ENCODE measurements at places on chromosomes 2 and 18. TPM values are rescaled to one million over a fixed set of nuclear protein-coding genes. Genes with fewer than 3 reads are reported as not detected.
A peak's percentile ranks its signal among the peaks of the same experiment; 100 is the strongest.

DNA sequence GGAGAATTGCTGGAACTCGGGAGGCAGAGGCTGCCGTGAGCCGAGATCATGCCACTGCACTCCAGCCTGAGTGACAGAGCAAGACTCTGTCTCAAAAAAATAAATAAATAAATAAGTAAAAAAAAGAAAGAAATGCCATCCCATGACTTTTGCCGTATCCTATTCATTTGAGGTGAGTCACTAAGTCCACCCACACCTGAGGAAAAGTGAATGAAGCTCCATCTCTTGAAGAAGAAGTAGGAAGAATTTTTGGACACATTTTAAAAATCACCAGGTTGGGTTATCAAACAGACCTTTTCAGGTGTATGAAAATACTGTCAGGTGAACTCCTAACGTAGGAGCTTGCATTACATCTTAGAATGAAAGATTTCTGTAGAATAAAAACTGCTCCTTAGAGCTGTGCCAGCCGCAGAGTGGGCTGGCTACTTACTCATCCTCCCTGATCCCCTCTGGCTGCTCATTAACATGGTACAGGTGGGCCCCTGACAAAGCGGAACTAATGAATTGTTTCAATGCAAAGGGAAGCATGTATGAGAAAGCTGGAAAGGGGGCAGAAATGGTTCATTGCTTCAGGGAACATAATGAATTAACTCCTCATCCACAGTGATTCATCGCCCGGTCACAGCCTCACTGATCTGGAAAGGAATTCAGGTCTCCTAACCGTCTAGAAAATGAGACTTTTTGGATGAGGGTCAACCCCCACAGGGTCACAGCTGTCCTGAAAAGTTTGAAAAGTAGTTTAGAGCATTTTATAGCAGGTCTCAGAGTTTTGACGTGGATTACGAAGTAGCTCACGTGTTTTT lies 191.4 kb downstream of the SPP2 start:
- no peak for DNase-seq

DNA sequence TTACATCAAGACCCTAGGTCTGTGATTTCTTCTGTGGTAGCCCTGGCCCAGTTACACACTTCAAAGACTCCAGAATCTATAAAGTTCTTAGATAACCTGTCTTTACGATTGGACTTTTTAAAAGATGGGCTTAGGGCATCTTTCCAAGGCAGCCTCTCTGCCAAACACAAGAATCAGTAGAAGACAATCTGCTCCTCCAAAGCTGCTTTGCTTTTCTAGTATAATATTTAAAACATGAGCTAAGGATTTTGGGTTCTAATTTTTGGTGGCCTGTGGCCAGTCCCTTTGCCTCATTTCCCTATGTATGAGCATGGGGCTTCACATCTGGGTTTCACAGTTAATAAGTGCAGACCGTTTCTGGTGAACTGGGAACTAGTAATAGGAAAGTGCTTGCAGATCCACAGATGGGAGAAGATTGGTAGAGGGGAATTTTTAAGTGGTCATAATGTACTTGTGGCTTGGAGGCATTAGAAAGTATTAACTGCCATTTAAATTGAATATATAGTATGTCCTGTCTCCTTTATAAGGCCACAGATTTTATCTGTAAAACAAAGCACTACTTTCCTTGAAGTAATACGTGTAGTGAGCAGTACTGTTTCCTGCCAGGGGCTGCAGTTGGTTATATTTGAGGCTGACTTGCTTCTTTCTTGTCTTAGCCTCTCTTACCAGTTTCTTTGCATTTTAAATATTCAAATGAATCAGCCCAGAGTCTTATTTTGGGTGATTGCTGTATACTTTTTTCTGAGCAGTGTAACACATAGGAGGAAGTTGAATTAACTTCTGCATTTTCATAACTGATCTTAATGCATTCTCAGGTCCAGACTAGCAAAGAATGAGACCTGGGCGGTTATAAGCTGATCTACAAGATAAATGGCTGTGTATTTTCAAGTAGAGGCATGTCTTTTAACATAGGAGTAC lies 1.5 kb downstream of the ARPC2 start:
- no peak for DNase-seq

- DNase-seq = no peak
Measured at GRCh38 chr2:73290049-73290839, 3.1 kb downstream of the EGR4 start.

The GPC1 gene
- 115 TPM for total RNA-seq

DNA sequence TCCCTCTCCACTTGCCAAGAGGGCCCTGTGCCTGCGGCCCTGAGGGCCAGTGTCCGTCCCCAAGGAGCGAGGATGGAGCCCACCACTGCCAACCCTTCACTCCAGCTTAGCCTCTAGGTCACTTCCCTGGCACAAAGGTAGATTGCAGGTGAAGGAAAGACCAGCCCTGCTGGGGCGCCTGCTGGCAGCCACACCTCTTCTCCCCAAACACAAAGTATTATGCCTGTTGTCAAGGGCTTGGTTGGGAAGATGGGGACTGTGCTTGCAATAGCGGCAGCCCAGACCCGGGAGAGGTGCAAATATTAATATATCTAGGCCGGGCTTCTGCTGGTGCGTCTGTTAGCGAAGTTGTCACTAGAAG lies 7.7 kb downstream of the KCNF1 start:
- DNase-seq = no peak

DNA sequence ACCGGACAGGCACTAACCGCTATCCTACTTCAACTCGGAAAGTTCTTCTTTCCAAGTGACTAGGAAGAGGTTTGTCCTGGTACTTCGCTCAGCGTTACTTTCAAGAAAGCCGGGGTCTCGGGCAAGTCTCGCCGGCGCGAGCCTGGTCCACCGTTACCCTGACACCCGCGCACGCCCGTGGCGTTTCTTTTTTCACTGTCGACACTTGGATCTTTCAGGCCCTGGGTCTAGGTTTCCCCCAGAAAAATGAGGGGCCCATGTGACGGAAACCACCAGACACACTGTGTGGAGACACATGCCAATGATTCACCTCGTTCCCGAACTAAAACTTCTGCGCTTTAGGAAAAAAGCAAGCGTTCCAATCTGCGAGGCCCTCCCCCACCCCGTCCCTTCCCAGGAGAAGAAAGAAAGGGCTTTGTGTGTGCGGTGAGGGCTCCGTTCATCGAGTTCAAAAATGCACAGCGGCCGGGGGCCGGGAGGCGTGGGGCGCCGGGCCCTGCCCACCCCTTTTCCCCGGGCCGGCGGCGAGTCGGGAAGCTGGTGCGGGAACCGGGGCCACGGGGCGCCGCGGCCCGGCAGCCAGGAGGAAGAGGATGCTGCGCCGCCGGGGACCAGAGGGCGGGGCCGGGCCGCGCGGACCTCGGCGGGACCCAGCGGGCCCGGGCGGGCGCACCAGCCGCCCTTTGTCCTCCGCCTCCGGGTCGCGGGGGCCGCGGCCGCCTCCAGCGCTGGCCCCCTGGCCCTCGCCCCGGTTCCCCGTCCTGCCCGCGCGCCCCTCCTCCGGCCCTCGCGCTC lies 2.6 kb downstream of the ZNF521 start:
- DNase-seq = peak; percentile 58

- no peak for DNase-seq
Measured at GRCh38 chr2:71339685-71340084, 8.1 kb downstream of the ZNF638 start.

DNA sequence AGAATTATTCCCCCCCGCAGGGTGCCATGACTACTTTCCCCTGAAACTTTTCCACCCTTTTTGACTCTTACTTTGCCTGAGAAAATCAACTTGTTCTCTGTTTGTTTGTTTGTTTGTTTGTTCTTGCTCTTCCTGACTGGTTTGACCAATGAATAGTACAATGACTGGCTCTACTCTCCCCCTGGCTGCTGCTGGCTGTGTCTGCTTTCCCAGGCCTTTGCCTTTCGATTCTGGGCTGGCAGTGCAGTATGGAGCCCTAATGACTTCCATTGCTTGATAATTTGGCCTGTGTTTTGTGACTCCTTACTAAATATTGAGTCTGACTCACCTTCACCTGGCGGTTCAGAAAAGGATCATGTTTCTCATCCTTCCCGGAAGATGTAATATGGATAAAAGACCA lies 241.1 kb downstream of the TMEM182 start:
- DNase-seq = no peak

The SCN2A gene
- not detected for total RNA-seq

DNA sequence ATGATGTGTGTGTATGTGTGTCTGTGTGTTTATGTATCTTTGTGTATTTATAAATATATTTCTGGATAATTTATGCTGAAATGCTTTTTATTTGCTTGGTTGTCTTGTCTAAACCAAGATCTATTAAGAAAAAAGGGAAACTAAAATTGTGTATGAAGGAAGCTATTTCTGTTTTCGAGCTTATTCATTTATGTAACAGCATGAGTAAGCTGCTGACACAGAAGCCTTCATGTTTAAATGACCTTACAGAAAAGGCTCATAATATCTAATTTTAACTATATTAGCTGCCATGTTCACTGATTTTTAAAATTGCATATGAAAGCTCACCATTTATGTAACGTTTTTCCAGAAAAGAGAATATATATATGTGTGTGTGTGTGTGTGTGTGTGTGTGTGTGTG lies 392.8 kb downstream of the PTH2R start:
- DNase-seq = no peak

DNA sequence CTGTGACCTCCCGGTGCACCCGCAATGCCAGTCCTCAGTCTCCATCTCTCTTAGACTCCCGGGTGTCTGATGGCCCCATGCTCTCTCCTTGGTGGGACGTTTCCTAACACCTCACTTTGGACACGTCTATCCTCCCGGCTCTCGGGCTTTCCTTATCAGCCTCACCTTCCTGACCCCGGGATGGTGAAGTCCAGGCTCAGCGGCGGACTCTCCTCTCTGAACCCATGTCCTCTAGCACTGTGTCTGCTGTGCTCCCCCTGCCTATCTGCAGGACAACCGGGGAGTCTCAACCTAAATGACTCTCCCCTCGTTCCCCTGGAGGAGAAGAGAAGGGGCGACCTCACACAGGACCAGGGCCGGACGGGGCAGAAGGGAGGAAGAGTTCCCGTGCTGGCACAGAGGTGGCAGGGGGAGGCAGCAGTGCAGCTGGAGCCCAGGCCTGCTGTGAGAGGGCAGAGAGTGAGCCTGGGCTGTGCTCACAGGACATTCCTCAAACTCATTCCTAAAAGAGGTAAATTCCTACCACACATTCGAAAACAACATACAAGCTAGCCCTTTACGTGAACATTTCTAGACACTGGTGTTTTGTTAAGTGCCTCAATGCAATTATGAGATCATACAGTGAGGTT lies 41.9 kb downstream of the MBP start:
- DNase-seq = no peak

- no peak for DNase-seq
Measured at GRCh38 chr18:36089001-36089400, 21.6 kb upstream of the RPRD1A start.

- DNase-seq = no peak
Measured at GRCh38 chr18:46070815-46071652, 1.0 kb downstream of the PSTPIP2 start.

The ECEL1 gene
- 0.36 TPM for total RNA-seq

The SPAG16 gene
- total RNA-seq = 4.0 TPM

The UGT1A10 gene
- not detected for total RNA-seq

GRCh38 chr2:210662560-210662959 lies 106.2 kb downstream of the CPS1 start:
- DNase-seq = no peak

DNA sequence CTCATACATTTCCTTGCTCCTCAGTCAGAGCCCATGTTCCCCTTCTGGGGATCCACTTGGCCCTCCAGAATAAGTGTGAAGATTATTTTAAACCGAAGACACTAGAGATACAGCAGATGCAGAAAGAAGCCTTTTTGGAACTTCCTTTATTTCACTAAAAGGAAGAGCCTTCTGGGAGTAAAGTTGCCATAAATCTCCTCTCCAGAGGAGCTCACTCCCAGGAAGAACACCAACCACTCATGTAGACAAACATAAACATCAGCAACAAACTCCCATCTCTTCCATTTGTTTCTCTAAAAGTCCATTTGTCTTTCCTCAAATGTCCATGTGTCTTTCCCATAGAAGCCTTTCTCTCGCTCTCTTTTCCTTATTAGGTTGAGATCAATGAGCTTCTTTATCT lies 62.4 kb upstream of the MSH6 start:
- DNase-seq = no peak

The RAPH1 gene
- 35.5 TPM for total RNA-seq

All from psoas muscle (tissue), 8 donors.